Activated CD8-positive, alpha-beta memory T cell treated with anti-CD3 and anti-CD28 coated beads for 4 hours (primary cell): ENCODE measurements at places on chromosomes 2 and 18.

- DNase-seq: no peak
Observed at GRCh38 chr2:217332866-217333265, 473.0 kb upstream of the TNP1 start.

DNA sequence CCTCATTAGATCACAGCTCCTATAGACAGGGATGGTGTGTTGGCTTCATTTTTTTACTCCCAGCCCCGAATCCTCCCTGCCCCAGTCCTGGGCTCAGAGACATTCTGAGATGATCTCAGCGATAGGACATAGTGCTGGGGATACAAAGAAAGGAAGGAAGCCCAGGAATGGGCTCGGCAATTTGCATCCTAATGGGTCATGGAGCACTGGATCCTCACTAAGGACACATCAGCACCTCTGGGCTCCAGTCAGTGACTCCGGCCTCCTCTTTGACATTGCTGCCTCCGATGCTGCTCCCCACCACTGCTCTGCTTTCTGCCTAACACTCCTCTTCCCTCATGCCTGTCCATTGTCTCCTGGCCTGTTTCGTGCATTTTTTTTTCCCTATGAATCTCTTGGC lies 489.1 kb downstream of the STK39 start:
- DNase-seq: no peak

DNA sequence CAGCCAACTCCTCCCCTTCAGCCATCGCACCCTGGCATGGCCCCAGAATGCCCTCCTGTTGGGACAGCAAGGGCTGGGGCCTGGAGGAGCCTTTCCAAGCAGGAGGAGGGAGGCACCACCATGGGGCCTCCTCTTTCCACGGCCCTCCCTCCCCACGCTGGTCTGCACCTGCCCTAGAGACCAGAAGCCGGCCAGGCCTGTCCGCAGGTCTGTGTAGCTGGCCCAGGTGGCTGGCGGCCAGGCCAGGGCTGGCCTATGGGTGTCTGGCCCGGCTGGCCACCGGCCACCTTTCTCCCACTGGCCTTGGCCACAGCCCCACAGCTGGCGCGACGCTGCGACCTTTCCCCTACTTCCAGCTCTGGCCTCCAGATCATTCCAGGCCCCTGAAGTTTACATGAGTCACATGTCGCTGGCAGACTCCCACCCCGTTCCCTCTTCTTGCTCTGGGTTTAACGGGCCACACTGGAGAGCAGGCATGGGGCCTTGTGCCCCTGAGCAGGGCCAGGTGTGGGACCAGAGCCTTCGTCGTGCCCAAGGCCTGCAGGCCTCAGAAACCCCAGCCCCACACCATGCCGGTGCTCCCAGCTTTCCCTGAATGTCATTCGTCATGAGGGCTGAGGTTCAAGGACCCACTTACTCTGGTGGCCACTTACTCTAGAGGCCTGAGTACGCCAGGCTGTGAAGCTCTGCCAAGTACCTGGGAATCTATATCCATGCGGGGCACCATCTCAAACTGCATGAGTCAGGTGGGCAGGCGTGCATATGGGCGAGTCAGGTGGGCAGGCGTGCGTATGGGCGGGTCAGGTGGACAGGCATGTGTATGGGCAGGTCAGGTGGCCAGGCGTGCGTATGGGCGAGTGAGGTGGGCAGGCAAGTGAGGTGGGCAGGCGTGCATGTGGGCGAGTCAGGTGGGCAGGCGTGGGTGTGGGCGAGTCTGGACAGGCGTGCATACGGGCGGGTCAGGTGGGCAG lies 33.3 kb upstream of the KLF11 start:
- DNase-seq: no peak

GRCh38 chr2:20916604-20917286 lies 93.8 kb upstream of the LDAH start:
- DNase-seq: no peak

DNA sequence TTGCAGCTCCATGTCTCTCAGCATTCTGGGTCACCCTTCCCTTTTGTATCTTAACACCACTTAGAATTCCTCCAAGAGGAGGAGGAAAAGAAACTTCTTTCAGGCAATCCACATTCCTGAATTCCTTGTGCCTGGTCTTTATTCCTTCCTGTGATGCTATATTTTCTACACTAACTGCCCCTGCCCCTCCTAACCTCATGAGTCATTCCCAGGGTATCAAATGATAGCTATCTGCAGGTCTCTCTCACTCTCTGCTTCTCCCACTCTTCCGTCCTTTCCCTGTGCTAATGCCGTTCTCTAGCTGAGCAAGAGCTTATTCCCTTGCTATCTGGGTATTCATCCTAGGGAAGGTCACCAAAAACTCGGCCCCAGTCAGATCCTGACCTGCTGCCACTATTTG lies 395.0 kb upstream of the TCF4 start:
- no peak for DNase-seq

- DNase-seq: no peak
Observed at GRCh38 chr18:22273101-22274039, 104.0 kb downstream of the GATA6 start.

GRCh38 chr2:133439565-133439920 lies 128.7 kb downstream of the NCKAP5 start:
- DNase-seq: no peak

- DNase-seq: no peak
Observed at GRCh38 chr18:61064911-61065310, 268.3 kb upstream of the CDH20 start.

GRCh38 chr2:84126084-84126483 lies 333.0 kb downstream of the SUCLG1 start:
- DNase-seq: no peak

DNA sequence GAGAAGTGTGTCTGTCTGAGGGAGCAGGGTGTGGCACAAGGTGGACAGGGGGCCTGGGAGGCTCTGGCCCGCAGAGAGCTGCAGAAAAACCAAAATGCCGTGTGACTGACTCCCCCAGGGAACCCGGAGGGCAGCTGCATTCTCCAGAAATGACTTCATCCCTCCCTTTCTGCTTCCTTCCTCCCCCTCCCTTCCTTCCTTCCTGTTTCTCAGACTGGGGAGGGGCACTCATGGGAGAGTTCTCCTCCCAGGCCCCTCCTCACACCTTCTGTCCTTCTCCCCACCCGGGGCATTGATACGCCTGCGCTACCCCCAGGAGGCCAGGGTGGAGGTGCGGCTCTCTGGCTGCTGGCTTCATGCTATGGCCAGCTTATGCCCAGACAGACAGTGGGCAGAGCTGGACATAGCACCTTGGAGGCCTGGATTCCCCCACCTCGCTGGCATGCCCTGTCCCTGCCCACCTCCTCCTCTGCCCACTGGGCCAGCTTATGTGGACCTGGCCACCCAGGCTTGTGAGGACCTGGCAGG lies 8.2 kb upstream of the GPR17 start:
- DNase-seq: no peak

DNA sequence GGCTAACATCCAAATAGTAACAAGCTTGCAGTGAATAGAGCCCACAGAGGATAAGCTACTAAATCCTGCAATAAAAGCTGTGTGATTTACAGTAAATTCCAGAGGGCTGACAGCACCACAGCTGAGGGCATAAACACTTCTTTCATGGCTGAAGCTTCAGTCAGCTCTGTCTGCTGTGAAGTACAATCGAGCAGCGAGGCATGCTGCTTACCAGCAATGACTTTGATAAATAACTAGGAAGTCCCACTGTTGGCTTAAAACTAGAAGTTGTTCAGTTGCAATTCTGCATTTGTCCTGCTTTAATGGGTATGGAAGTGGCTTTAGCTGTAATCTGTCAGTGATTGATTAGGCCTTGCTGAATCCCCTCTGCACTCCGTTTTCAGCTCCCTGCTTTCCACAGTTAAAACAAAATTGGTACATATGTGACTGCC lies 65.2 kb upstream of the FIGN start:
- DNase-seq: no peak

GRCh38 chr2:216504376-216504762 lies 5.7 kb downstream of the RPL37A start:
- DNase-seq: no peak
